Non-pigmented ciliary epithelial cell (primary cell): ENCODE measurements at places on chromosomes 12 and 14.

DNA sequence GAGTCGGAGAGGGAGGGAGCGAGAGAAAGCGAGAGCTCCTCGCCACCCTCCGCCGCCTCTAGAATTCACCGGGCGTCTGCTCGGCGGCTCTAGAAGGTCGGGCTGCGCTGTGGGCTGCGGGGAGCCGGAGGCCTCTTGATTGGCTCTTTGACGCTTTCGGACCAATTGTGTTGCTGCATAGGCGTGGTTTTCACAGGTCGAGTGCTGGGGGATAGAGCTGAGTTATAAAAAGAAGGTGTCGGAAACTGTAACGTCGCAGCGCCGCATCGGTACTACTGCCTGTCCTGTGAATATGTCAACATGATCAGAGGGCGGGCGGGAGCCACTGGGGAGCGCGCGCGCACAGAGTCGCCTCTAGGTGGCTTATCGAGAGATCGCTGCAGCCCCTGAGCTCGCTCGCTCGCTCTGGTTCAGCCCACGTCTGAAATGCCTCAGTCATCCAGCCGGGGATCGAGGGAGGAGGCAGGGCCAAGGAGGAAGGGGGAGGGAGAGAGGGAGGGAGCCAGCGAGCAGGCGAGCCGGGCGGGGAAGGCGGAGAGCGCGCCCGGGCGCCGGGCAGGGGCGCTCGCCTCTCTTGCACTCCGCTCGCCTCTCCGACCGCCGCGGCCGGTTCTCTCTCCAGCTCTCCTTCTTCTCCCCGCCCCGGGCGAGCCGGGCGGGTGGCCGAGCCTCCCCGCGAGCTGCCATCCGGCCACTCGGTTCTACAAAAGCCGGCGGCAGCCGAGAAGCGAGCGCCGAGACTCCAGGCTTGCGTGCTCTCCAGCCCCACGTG lies at the start of gene TBX3:
Gene TBX3, minus strand, starts transcription at position 78 of the 772 bp plus-strand sequence. CDS start 975 bp downstream, outside the sequence.
- DNase-seq: peak; percentile 97

- DNase-seq: no peak
Measured at GRCh38 chr12:2548081-2548480, 246.7 kb upstream of the FKBP4 start.

- DNase-seq: no peak
Measured at GRCh38 chr14:26963711-26964110, 365.9 kb upstream of the NOVA1 start.

DNA sequence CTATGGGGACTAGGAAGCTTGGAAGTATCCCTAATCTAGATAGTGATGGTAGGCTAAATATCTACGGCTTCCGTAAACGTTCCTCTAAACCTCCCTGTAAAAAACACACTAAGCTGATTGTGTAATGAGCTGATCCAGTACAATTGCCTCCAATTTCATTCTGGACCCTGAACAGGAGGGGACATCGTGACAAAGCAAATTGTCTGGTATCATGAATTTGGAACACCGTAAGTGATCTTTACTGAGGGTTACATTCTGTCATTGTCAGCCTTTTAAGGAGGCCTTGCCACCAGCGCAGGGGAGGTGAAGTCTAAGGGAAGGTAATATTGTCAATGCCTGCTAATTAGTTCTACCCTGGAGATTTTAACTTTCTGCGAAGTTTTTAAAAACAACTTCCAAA lies 487 bp upstream of the MGST1 start:
- no peak for DNase-seq

GRCh38 chr12:14614704-14615121 lies 47.0 kb upstream of the PLBD1 start:
- DNase-seq: no peak

DNA sequence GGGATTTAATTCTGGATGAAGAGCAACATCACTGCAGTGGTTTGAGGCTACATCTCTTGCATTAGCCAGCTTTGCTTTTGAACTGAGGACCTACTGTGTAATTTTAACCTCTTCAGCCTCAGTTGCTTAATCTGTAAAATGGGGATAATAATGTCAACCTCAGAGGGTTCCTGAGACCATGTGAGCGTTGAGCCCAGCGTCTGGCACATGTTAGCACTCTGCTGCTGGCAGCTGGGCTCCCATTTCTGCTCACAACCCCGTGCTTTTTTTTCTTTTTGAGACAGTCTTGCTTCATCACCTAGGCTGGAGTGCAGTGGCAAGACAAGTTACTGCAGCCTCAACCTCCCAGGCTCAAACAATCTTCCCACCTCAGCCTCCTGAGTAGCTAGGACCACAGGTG lies 31.6 kb downstream of the TESC start:
- DNase-seq: no peak

- DNase-seq: no peak
Measured at GRCh38 chr12:72546106-72546505, 273.9 kb downstream of the TRHDE start.

- DNase-seq: no peak
Measured at GRCh38 chr12:101277443-101277842, 2.5 kb upstream of the UTP20 start.

- no peak for DNase-seq
Measured at GRCh38 chr12:91037276-91037675, 20.5 kb downstream of the KERA start.

- DNase-seq: no peak
Measured at GRCh38 chr14:38001501-38001900, 206.2 kb upstream of the SSTR1 start.

DNA sequence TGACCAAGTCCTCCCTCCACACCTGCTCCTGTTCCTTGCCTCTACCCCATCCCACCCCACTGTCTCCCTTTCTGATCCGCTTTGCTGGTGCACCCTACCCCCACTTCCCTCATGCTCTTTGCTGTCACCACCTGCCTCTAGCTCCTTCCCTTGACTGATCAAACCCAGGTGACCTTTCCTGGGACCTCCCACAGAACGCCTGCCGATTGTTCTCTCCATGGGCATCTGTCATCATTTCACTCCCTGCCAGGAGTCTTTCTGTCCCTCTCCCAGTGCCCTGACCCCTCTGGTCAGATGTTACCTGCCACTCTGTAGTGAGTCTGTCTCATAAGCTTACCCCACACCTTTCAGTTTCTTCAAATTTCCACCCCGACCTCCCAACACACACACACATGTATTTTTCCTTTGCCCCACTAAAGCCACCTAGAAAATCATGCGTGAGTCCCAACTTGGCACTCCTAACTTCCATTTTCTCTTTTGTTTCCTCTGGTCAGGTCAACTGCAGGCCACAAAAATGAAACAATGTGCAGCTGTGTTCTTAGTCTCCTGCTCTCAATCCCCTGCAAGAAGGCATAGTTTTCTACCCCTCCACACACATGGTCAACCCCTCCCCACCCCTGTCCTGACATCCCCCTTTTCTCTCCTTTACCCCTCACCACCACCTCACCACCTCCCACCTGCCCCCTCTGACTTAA lies 229.8 kb downstream of the DPF3 start:
- DNase-seq: no peak

GRCh38 chr12:111091051-111091450 lies 170.7 kb upstream of the MYL2 start:
- DNase-seq: no peak

- no peak for DNase-seq
Measured at GRCh38 chr12:91276509-91276908, 93.9 kb upstream of the DCN start.

DNA sequence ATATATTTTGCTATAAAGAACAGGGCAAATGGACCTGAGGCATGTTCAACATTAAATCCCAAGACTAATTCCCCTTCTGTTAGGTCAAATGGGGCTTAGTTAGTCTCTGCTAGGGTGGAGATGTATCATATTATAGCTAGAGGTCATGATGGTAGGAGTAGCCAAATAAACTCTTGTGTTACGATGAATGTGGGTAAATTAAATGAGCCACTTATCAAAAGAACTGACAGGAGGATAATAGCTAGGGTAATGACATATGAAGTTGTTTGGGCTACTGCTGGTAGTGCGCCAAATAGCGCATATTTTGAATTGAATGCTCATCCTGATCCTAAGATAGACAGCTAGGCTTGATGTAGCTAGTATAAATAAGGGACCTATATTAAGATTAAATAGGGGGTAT lies 445.0 kb downstream of the GXYLT1 start:
- no peak for DNase-seq

DNA sequence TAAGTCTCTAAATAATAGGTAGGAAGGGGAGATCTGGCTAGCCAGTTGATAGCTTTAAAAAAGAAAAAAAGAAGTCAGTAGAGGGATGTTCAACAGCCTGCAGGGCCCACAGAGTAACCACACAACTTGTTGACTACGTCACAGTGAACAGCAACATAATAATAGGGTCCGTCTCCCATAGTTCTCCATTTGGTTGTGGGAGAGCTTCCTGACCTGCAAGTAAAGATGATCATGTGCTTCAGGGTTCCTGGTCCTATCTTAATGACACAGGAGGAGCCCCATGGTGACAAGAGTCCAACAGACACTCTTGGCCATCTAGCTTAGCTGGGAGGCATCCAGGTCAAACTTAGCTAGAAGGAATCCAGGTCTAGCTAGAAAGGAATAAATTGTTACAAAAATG lies 36.2 kb downstream of the FGD6 start:
- DNase-seq: no peak

DNA sequence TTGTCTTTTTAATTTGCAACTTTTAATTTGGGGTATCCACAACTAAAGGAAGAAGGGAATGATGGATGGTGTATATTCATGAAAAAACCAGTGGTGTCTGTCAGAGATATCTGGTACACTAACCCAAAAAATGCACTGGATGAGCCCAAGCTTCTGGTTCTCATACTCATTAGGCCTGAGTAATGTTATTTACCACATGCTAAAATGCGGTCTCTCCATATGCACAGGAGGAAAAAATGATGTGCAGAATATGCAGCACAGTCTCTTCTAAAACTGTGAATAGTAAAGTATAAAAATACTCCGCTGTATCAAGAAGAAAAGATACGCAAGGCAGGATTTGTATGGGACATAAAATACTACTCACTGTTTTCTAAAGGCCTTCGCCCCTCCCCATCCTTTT lies 275.6 kb upstream of the NAV3 start:
- no peak for DNase-seq

GRCh38 chr14:64786296-64787149 lies 82.3 kb downstream of the PLEKHG3 start:
- no peak for DNase-seq

DNA sequence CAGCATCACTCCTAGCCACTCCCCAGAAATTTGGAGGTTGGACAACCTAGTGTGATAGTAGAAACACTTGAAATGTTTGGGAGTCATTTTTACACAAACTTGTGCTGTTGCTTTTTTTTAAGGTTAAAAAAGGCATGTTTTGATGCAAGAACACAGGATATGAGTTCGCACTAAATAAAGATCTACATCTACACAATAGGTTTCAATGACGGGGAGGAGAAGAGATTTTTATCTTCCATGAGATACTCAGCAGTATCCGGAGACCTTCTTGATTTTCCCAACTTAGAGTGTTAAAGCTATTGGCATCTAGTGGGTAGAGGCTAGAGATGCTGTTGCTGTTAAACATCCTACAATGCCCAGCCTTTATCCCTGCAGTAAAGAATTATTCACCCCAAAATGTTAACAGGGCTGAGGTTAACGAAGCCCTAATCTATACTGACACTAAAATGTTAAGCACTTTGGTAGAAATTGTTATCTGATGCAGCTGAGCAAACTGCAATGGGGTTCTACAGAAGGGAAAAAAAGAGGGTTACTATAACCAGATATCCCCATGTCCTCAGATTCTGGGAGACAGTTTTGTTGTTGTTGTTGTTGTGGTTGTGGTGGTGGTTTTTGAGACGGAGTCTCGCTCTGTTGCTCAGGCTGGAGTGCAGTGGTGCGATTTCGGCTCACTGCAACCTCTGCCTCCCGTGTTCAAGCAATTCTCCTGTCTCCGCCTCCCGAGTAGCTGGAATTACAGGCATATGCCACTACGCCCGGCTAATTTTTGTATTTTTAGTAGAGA lies 14.0 kb upstream of the PCNX1 start:
- DNase-seq: no peak

DNA sequence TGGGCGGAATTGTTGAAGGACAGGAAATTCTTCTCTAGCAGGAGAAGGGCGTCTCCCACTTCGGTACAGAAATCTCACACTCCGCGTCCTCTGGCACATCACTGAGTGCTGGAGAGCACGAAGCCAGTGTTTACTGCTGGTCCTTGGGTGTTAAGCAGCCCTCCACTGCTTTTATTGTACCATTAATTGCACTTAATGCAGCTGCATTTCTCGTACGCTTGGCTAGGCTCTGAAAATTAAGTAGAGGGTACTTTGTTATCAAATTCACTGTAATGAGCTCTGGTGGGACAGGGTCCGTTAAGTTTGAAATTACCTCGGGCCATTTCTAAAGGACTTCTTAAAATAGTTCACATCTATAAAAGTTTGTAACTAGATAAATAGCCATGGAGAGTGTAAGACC lies 411.2 kb downstream of the NPAS3 start:
- no peak for DNase-seq

DNA sequence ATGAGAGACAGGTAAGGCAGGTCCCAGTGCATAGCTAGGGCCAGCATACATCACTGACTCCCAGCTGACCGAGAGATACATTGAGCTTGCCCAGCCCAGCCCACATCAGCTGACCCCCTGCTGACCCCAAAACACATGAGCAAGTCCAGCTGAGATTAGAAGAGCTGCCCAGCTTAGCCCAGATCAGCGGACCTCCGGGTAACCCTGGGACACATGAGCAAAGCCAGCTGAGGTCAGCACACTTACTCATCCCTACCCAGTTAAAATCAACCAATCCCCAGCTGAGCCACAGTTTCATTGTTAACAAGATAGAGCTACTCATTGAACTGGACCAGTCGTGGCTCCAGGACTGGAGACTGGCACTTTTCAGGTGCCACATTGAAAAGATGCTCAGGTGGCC lies 21.8 kb upstream of the FBXO34 start:
- no peak for DNase-seq

DNA sequence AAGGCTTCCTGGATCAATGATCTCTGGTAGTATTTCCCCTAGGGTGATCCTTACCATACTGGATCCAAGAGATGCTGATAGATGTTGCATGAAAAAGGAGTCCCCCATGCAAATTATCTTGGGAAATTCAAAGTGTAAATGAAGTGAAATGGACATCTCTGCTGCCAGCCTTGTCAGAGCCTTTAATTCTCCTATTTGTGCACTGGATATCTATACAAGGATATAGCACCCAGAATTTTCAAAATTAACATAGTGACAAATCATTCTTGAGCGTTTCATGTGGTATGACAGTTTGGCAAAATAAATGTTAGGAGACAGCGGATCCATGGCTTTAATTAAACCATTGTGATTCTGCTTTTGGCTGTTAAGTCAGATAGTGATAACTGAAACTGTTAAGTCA lies 260.9 kb downstream of the KSR2 start:
- DNase-seq: no peak

DNA sequence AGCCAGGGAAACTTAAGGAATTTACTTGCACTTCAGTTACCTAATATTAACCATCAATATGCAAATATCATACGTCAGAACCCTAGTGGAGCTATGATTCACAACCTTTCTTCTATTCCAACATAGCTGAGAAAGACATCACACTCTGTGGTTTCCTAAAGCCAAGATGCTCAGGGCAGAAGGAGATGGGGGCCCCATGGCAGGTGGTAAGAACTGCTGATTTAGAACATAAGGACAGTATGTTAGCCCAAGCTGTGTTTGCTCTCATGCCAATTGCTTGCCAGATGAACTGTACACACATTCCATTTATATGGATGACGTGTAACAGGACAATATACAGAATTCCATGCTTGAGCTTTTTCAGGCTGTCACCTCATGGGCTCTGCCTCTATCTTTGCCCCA lies 34.6 kb downstream of the HECTD4 start:
- DNase-seq: peak; percentile 67

- DNase-seq: peak; percentile 41
Measured at GRCh38 chr14:103801459-103801858, 45.9 kb downstream of the PPP1R13B start.
